ENCODE measurements at places on chromosomes 12 and 14. TPM values are rescaled to one million over a fixed set of nuclear protein-coding genes. Genes with fewer than 3 reads are reported as not detected.

- DNase-seq: no peak
These were observed 73.2 kb upstream of the SSTR1 start for GRCh38 chr14:38134416-38135030.

- no peak for DNase-seq
These were observed 40.5 kb downstream of the FBRSL1 start for GRCh38 chr12:132530447-132530846.

GRCh38 chr12:92259291-92259690, 113.6 kb upstream of the BTG1 start:
- no peak for DNase-seq

GRCh38 chr12:2804393-2805142, 7.9 kb upstream of the ITFG2 start:
- DNase-seq: no peak

GRCh38 chr14:90281261-90281660, 24.9 kb downstream of the PSMC1 start:
- DNase-seq: no peak

DNA sequence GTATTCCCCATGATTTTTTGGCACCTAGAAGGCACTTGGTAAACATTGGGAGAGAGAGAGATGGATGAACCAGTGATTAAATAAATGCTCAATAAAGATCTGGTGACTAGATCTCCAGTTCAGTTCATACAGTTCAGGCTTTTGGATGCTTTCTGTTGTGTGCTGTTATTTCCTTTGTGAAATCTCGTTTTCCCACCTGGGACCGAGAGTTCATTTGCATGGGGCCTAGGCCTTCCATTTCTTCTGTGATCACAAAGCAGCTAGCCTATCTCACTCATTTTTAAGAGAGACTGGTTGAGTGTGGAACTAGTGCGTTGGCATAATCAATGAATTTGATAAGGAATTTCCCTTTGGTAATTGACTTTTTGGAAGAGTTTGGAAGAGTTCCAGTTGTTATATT, 104.0 kb downstream of the VRK1 start:
- DNase-seq: no peak

DNA sequence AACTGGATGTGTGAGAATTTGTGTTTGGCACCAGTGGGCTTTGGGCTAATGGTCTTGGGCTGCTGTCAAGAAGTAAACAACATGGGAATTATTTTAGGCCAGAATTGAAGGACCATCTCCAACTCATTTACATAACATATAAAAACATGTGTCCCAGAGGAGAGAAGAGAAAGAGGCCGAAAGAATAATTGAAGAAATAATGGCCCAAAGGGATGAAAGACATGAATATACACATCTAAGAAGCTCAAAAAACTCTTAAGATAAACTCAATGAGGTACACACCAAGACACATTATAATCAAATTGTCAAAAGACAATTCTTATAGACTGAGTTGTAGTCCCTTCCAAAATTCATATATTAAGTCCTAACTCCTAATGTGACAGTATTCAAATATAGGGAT, 56.1 kb upstream of the SCAF11 start:
- no peak for DNase-seq

- DNase-seq: no peak
These were observed 207.5 kb upstream of the RTL1 start for GRCh38 chr14:101110729-101111619.

- no peak for DNase-seq
These were observed 32.1 kb downstream of the XRCC3 start for GRCh38 chr14:103683139-103683538.

DNA sequence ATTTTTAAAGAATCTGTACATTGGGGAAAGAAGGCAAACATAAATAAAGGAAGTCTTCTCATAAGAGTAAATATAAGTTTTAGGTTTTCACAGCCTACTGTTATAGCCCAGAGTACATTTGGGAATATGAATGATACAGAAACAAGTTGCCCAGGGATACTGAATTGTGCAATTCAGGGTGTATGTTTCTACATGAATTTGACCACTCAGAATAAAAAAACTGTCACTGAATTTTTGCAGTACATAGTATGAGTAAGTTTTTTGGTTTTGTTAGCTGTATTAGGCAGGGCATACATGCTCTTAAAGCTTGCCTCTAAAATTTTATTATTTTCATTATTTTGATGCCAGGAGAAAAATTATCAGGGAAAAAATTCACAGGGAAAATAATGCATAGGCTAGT, 6.6 kb upstream of the PCNX4 start:
- no peak for DNase-seq

GRCh38 chr12:12693111-12693671, 2.8 kb downstream of the GPR19 start:
- no peak for DNase-seq

- DNase-seq: no peak
These were observed 11.7 kb upstream of the COL2A1 start for GRCh38 chr12:48015954-48016353.

DNA sequence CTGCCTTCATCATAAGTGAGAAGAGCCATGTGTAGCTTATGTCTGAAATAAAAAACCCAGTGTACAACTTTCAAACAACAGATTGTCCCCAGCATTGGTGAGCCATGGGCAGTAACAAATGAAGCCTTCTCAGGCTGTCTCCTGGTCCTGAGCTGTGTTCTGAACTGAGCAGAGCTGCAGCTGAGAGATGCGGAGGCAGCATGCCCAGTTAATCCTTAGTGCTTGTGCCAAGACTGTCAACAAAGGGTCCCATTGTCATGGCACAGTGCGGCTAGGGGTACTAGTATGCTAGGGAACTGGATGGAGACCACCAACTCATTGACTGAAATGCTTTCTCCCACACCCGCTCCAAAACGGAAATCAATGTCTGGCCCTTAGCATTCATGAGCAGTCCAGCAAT, 154.3 kb downstream of the RMST start:
- no peak for DNase-seq

DNA sequence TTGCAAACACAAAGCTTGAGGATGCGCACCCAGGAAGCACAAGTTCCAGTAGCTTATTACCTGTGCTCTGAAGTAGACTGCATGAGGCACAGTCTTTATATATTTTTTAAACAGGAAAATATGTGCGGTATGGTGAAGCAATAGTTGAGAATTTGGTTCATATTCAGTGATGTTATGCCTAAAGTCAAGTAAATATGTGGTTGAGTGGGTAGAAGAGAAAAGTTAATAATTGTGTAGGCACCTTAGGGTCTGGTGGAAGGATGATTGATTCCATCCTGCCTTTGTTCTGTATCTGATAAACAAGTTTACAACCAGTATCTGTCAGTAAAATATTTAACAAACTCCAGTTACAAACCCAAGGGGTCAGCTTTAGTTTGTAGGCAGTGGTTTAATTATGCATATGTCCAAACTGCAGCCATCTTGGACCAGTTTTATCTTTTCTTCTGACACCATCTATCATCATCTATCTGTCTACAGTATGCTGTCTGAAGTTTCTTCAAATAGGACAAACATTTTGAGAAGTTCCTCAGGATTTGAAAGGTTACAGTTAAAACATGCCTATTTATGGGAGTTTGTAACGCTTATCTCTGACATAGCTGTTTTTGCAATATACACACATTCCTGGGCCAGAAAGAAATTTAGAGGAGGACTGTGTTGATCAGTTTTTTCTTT, 10.8 kb downstream of the SINHCAF start:
- DNase-seq: no peak

GRCh38 chr12:96099986-96100385, 64.6 kb upstream of the LTA4H start:
- DNase-seq: peak; percentile 58

DNA sequence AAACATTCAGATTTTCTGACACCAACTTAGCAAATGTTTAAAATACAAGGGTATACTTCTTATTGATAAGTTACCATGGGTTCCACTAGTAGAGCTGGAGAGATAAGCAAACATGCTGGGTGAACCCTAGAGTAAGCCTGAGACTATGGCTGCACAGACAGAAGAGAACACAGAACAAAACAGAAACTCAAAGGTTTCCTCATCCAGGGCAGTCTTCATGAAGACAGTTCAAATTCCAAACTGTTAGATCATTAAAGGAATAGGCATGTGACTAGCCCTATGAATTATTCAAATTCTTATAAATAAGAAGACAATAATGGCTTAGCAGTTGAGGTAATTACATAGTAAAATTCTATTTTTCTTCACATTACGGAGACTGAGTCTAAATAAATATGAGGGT, 28.1 kb downstream of the BTBD7 start:
- no peak for DNase-seq

- DNase-seq: no peak
These were observed 199.8 kb upstream of the PDZRN4 start for GRCh38 chr12:40988355-40988754.

- DNase-seq: no peak
These were observed 8.3 kb downstream of the FMNL3 start for GRCh38 chr12:49698619-49699545.

DNA sequence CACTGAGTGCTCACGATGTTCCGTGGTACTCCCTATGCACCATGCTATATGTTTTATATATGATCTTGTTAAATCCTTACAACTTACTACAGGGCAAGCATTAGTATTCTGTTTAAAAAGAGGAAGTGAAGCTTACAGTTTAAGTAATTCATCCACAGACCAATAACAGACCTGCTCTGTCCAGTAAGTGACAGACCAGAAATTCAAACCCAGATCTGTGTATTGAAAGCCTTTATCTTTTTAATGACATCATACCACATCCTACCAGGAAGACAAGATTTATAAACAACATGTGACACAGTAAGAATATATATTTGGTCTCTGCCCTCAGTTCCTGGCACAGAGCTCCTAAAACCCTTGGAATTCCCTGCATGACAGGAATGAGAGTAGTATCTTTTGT, 206.5 kb downstream of the STXBP6 start:
- peak; percentile 15 for DNase-seq

- no peak for DNase-seq
These were observed 5.7 kb upstream of the FAIM2 start for GRCh38 chr12:49909356-49909755.

GRCh38 chr12:55696796-55697462, 10.8 kb downstream of the ITGA7 start:
- no peak for DNase-seq

DNA sequence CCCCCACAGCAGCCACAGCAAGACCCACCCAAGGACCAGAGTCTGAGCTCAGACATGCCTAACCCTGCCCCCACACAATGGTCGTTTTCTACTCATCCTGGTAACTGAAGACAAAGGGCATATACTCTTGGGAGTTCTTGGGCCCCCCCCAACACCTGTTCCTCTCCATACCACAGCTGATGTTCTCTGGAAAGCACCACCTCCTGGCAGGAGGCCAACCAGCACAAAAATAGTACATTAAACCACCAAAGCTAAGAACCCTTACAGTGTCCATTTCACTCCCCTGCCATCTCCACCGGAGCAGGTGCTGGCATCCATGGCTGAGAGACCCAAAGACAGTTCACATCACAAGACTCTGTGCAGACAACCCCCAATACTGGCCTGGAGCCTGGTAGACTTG, 80.6 kb upstream of the DAAM1 start:
- no peak for DNase-seq

DNA sequence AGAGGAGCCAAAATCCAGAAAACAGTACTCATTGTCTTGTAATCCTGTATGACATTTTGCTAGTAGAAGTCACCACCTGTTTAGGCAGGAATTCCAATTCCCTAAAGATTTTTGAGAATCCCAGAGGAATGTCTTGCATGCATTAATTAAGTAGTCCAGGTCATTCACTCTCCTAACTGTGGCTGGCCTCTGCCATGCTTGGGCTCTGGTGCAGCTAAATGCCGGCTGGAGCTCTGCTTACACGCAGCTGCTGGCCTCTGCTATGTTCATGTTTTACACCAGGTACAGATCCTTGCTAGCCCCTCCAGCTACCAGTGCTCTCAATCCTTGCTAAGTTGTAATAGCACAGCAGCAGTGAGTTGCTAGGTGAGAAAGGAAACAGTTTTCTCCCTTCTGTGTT, 16.3 kb upstream of the HIF1A start:
- no peak for DNase-seq

- peak; percentile 89 for DNase-seq
These were observed 31.1 kb downstream of the CCDC177 start for GRCh38 chr14:69543341-69544115.

- DNase-seq: no peak
These were observed 8.5 kb upstream of the SYNE3 start for GRCh38 chr14:95524706-95525512.

GRCh38 chr14:101347893-101348777, 213.2 kb upstream of the DIO3 start:
- DNase-seq: no peak

GRCh38 chr12:75764091-75764841, 252.9 kb upstream of the KRR1 start:
- DNase-seq: no peak

DNA sequence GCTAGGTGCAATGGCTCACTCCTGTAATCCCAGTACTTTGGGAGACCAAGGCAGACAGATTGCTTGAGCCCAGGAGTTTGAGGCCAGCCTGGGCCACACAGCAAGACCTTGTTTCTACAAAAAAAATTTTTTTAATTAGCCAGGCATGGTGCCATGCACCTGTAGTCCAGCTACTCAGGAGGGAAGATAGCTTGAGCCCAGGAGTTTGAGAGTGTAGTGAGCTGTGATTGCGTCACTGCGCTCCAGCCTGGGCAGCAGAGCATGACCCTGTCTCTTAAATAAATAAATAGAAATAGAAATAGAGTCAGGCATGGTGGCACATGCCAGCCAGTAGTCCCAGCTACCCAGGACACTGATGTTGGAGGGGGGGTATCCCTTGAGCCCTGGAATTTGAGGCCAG, 36.7 kb upstream of the CLIP1 start:
- no peak for DNase-seq

- DNase-seq: peak; percentile 72
These were observed 152.0 kb downstream of the KTN1 start for GRCh38 chr14:55731881-55732498.

GRCh38 chr12:9351136-9351535, 142.9 kb upstream of the PZP start:
- no peak for DNase-seq

DNA sequence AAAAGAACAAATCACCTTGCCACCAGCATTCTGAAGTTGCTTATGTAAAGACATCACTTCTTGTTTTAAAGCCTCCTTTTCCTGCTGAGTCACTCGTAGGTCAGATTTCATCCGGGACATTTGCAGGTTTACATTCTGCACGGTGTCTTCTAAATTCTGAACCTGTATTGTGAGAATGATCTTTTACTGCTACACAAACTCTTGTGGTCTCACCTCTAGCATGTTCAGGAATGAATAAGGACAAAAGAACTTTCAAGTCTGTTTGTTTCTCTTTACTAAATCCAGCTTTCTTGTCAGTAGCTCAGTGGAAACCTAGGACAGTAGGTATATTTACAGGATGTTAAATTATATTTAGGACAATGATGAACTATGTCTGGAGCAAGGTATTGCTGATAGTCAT, 73.5 kb upstream of the SAV1 start:
- DNase-seq: no peak

Gene NOC4L
- total RNA-seq: 17.2 TPM

Gene NOXRED1
- total RNA-seq: 0.27 TPM

Gene MVK
- total RNA-seq: 13.2 TPM

Gene SPIC
- not detected for total RNA-seq

Gene LHX5
- total RNA-seq: not detected

Gene PZP
- total RNA-seq: not detected

Gene KRT77
- total RNA-seq: not detected

Gene SLC22A17
- total RNA-seq: 23.4 TPM

Gene PRB2
- not detected for total RNA-seq

Gene TSPAN19
- total RNA-seq: not detected

Data from hematopoietic multipotent progenitor cell (in vitro differentiated cells).